Kidney glomerular epithelial cell (primary cell): ENCODE measurements at places on chromosomes 1 and 21.

DNA sequence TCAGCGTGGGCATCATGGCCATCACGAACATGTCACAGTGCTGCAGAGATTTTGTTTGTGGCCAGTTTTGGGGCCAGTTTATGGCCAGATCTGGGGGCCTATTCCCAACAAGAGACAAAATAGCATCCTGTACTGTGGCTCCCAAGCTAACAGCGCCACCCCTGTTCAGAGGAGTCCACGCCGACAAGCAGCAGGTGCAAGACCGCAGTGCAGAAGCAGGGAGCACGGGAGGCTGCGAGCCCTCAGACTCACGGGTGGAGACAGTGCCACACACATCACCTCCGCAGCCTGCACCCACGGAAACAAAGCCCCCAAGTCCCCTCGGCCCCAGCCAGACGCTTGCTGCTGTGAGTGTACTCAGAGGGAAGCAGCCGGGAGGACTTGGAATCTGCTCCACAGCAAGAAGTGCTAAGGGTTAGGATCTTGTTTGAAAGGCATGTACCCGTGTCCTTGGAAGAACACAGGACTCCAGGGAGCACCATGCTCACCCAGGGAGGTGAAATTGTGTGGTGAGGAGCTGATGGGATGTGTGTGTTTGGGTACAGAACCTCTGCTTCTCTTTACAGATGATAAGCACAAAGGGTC is 7.1 kb downstream of the TCP10L start:
- no peak for DNase-seq

GRCh38 chr1:38919130-38919529 is 22.5 kb downstream of the RHBDL2 start:
- no peak for DNase-seq

GRCh38 chr1:245332513-245332912 is 177.7 kb downstream of the KIF26B start:
- peak; percentile 9 for DNase-seq

- DNase-seq = no peak
These were observed 10.3 kb downstream of the ITGB2 start for GRCh38 chr21:44910229-44911067.

DNA sequence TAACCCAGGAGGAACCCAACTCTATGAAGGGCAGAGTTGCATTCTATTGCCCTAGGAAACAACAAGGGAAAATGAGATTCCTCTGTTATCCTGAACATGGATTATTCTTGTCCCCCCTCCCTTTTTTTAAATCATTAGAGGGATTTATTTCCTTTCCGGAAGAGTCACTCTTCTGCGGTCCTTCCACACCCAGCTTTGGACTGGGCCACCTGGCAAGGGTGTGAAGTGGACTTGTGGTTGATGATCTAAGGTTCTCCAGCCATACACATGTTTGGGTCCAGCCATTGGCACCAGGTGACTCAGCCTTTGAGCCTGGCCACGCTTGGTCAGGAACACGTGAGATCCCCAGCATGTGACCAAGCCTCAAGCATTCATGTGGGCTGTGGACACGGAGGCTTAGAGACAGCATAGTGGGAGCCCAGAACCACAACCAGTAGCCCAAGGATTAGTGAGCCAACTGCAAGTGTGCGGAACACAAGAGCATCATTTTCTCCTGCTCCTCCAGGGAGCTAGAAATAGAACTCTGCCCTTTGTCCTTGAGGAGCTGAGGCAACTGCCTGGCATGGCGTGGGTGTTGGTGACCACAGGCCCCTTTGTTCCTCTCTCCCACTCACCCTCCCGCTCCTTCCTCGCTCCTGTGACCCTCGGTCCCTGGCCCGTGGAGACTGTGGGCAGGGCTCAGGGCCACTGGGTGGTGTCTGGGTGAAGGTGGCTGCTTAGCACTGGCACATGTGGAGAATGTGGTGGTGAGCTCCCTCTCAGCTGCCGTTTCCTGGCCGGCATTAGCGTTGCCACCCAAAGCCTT is 50.1 kb downstream of the NENF start:
- peak; percentile 66 for DNase-seq

- no peak for DNase-seq
These were observed 47.6 kb downstream of the FAAP20 start for GRCh38 chr1:2146836-2147517.

- DNase-seq = no peak
These were observed 5.7 kb downstream of the EPHX1 start for GRCh38 chr1:225815526-225816178.

DNA sequence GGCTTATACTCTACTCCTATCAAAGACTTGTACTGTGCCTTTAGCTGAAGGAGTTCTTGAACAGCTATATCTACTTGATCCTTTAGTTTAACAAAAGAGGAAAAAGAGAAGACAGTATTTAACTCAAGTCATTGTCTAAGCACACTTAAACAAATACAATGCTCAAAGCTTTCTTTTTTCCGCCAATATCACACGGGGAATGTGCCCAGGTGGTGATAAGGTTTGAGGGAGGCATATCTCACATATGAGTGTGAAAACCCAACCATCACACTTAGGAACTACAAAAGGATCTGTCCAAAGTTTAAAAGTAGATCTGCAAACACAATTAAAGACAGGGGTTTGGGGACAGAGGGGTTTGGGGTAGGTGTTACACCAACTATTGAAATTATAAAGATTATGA is 59.0 kb upstream of the SLC30A10 start:
- no peak for DNase-seq

DNA sequence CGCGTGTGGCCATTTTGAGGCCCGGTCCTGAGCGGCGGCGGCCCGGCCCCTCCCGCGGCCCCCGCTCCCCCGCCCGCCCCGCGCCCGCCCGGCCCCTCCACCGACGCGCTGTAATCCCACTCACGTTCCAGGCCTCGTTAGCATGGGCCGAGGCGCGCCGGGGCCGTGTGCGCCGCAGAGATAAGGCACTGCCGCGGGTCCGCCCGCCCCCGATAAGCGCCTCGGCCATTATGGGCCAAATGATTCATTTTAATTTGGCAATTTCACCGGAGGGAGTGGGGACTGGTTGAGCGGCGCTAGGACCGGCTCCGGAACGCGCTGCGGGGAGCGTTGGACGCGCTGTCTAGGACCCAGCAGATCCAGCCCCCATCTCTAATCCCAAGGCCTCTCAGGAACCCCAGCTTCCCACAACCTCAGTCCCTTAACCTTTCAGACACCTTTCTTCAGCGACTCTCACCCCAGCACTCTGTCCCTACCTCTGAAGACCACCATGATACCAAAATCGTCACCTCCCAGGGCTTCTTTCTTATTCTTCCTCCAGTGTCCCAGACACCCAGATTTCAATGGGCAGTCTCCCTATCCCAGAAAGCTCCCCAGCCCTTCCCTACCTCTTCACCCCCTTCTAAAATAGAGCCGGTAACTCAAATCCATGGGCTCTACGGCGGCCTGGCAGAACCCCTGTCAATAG is at the start of gene TAL1:
TSS of gene TAL1 (minus strand) at position 39 of the 688 bp plus-strand sequence. CDS start 6,337 bp downstream, outside the sequence.
- no peak for DNase-seq

- no peak for DNase-seq
These were observed 38.6 kb downstream of the WASF2 start for GRCh38 chr1:27451343-27451742.

DNA sequence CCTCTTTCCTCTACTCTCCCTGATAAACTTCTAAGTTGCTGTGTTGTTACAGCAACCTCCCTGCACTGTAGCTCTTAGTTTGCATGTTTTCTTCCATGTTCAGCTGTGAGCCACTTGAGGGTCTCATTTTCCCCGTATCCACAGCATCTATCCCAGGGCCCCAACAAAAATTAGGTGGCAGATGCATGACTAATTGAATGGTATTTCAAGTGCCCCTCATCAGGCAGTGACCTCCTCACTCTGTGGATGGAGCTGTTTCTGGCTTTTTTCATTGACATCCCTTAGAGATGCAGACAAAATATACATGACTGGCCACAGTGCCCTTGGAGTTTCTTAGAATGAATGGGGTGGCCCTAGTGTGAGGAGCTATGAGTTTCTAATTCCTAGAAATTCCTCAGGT is 3.4 kb downstream of the CASQ2 start:
- no peak for DNase-seq

DNA sequence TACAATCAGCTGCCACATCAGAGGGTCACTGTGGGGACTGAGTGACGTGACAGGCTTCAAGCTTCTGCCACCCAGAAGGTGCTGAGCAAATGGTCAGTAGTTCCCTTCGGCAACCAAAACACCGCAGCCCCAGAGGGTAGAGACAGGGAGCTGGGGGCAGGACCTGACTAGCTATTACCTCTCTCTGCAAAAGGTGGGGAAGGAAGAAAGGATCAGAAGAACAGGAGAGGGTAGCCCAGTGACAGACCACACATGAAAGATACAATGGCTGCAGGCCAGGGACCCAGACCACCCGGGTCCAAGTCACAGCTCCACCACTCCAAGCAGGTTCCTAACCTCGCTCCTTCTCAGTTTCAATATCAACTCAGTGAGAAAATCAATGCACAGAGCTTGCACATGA is 377.1 kb downstream of the NPHP4 start:
- no peak for DNase-seq

GRCh38 chr21:33985117-33986050 is 69.8 kb upstream of the ATP5PO start:
- no peak for DNase-seq

DNA sequence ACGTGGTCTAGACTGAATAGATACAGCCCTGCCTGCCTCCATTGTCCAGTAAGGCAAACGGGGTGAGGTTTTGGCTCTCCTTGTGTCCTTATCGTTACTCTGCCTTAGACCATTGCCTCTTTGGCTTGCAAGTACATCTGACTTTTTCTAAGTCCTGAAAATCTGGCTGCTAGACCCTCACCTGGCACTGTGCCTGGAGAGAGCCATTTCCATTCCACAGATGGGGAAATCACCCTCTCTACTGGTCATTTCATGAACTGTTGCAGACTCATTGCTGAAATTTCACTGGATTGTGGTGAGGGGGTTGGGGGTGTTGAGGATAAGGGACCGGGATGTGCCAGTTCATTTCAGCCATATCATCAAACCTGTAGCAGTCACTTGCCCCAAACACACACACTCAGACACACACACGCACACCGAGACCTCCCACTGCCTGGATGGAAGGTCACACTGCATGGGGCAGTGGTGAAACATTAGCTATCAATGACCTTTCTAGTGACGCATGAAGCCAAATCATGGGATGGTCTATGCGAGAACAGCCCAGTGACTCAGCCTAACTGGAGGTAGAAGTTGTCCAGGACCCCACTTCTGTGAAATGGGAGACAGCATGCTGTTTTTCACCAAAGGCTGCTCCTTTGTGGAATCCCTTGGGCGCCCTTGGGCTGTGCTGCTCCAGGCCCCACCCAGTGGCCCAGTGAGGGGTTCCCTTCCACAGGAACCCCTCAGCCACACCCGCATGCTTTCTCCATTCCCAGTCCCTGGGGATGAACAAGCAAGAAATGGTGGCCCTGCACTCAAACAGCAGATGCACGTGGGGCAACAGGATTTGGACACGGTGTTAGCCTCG is 34.9 kb upstream of the VASH2 start:
- no peak for DNase-seq

GRCh38 chr1:35836734-35837133 is 28.9 kb downstream of the AGO4 start:
- DNase-seq = no peak

- no peak for DNase-seq
These were observed 597.2 kb upstream of the ZP4 start for GRCh38 chr1:238487931-238488330.

GRCh38 chr1:20731057-20731991 is 1.2 kb downstream of the SH2D5 start:
- DNase-seq = no peak

GRCh38 chr1:200704986-200705500 is 33.6 kb upstream of the CAMSAP2 start:
- no peak for DNase-seq

- peak; percentile 17 for DNase-seq
These were observed 15.3 kb downstream of the SRSF4 start for GRCh38 chr1:29166291-29166878.

DNA sequence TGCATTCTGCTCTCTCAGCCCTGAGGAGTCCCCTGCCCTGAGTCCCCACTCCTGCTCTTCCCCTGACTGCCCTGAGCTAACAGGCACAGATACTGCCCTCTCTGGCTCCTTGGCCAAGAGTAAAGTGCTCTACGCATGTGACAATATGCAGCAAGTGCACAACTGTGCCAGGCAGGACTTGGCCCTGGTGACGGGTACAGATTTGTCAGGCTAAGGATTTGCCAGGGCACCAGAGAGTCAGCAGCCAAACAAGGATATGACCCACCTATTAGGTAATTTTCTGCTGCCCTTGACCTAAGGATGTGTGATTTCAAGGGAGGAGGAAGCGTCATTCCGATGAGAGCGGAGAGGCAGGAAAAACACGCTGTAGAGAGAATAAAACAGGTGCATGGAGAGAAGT is 339.0 kb downstream of the PTPRU start:
- no peak for DNase-seq

- no peak for DNase-seq
These were observed 12.1 kb downstream of the THRAP3 start for GRCh38 chr1:36236302-36236701.

DNA sequence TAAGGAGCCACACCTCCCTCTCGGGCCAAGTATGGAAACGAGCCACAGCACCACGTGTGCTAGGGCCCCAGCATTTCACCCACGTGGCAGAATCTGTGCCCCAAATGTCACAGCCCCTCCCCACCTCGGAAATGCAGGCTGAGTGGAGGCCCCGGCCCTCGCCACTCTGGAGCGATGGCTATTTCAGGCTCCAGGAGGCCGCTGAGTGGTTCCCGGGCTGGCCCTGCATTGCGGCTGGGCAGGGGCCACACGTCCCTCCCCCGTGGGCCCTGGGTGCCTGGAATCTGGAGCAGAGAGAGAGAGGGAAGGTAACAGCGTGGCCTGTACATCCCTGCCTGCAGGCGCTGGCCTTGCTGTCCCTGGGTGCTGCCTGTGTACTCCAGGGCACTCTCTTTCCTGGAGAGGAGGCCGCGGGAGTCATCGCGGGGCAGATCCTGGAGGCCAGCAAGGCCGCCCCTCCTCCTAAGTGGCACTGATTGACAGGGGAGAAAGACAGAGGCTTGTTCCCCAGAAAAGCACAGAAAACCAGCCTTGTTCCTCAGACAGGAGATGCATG is 68.0 kb upstream of the TRAPPC10 start:
- no peak for DNase-seq

- DNase-seq = no peak
These were observed 66.9 kb downstream of the ST6GALNAC5 start for GRCh38 chr1:76933847-76934815.
